IPS-NIHi11 (cell line): ENCODE measurements at places on chromosomes 7 and 10.
A peak's percentile ranks its signal among the peaks of the same experiment; 100 is the strongest.

GRCh38 chr10:7274293-7274692 is 136.5 kb downstream of the SFMBT2 start:
- DNase-seq, result no peak

DNA sequence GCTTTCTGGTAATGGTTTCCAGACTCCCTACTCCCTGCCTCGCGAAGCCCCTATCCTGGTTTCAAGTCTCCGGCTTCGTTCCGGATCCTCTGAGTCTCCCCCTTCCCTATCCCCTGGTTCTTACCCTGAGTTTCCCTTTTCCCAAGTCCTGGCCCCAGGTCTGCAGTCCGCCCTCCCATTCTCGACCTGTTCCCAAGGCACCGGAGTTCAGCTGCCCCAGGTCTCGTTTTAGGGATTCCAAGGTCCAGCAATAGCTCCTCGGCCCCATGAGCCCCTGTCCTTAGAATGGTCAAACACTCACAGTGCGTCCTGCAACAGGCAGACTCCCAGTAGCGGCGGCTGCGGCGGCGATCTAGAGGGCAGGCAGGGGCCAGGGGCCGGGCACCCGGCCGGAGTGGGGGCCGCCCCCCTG is 274 bp downstream of the PITX3 start:
- DNase-seq, result peak; percentile 42

GRCh38 chr7:80515298-80515697 is 3.4 kb upstream of the GNAT3 start:
- DNase-seq, result no peak

GRCh38 chr10:63836666-63837442 is 315.7 kb downstream of the REEP3 start:
- no peak for DNase-seq

DNA sequence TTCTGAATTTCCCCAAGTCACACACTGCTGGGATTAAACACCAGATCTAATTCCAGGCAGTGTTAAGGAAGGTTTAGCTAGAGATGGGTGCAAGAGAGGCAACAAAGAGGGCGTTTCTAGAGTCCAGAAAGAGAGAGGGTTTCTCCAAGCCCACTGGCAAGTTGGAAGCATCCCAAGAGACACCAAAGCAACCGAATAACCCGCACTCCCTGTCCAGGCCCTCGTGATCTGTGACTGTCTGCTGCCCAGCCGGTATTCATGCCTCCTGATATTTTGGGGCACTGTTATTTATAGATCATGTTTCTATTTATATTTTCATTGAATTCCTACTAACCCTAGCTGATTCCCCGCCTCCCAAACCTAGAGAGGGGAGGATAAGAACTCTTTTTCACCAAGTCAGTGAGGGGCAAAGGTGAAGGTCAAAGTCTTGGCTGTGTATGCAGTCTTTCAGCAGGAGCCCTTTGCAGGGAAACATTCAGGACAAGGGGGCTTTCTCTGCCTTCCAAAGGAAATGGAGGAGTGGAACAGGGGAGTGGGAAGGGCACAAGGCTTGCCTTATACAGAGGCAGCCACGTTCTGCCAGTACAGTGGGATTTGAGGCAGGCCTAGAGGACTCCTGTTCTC is 103.6 kb downstream of the SH3PXD2A start:
- DNase-seq, result no peak

- DNase-seq, result no peak
Observed at GRCh38 chr7:80287400-80288174, 153.0 kb downstream of the GNAI1 start.

DNA sequence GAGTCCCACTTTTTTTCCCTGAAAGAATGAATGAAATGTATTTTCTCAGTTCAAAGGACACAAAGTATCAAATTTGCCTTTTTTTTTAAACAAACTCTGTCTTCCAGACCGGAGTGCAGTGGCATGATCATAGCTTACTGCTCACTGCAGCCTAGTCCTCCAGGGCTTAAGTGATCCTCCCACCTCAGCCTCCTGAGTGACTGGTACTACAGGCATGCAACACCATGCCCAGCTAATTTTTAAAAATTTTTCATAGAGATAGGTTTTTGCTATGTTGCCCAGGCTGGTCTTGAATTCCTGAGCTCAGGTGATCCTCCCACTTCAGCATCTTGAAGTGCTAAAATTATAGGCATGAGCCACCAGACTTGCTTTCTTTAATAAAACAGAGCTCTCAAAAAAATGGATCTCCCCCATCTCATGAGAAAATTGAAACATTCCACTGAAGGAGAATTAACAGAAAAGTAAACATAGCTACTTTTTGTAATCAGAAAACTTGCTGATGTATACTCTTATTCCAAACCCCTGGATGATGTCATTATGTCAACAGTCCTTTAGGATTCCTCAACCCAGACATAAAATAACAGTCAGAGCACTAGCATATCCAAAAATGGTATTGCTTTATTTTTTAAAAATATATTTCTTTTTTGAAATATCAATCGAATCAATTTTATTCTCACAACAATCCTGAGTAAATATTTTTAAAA is 12.3 kb upstream of the TRDMT1 start:
- DNase-seq, result no peak

- DNase-seq, result no peak
Observed at GRCh38 chr10:52221923-52222322, 92.2 kb upstream of the DKK1 start.

DNA sequence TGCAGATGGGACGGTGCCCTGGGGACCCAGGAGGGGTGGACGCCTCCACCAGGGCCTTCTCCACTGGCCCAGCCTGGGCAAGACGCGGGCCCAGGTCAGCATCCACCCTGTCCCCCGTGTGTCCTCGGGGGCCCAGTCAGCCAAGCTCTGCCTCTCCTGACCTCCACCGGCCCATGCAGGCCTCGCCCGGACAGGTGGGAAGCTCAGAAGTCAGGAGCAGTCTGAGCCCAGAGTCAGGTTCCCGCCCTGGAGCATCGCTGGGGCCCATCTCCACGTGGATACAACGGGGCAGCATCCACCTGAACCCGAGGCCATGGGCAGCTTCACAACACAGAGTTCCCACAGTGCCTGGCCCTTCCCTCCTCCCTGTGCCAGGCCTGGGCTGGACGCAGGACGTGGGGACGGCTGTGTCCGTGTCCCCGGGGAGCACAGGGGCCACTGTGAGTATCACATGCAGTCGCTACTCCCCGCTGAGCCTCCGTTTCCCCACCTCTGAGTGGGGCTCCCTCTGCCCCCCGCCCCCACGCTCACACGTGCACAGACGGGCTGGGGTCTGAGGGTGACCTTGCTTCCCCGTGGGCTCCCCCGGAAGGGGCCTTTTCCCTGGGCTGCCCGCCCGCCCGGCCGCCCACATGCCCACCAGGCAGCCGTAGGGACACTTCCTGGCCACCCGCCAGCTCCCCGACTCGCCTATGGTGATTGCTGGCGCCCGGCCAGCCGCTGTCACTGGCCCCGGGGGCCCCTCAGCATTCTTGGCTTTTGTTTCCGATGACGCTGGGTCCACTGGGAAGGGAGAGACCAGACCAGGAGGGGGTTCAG is 64.3 kb downstream of the PDGFA start:
- DNase-seq, result no peak

GRCh38 chr7:68684996-68685395 is 913.3 kb upstream of the AUTS2 start:
- DNase-seq, result no peak

DNA sequence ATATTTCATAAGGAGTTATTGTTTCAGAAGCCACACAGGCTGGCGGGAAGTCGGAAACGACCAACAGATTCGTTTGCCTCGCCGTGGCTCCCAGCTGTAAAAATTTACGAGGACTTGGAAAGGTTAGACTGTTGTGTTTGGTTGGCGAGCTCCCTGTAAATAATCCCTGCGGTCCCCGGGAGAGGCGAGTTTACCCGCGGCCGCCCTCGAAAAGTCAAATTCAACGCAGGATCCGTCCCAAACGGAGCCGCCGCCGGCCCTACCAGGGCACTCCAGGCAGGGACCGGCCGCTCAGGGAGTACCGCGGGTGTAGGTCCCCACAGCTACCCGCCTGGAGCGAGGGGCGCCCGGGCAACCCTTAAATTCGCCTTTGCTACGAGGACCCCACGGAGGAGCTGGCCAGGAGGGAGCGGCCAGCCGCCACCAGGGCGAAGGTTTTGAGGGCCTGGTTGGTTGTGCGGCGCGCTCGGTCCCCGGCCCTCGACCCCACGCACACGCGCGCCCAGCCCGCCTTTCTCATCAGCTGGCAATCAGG is 726 bp upstream of the HOXA9 start:
- no peak for DNase-seq

DNA sequence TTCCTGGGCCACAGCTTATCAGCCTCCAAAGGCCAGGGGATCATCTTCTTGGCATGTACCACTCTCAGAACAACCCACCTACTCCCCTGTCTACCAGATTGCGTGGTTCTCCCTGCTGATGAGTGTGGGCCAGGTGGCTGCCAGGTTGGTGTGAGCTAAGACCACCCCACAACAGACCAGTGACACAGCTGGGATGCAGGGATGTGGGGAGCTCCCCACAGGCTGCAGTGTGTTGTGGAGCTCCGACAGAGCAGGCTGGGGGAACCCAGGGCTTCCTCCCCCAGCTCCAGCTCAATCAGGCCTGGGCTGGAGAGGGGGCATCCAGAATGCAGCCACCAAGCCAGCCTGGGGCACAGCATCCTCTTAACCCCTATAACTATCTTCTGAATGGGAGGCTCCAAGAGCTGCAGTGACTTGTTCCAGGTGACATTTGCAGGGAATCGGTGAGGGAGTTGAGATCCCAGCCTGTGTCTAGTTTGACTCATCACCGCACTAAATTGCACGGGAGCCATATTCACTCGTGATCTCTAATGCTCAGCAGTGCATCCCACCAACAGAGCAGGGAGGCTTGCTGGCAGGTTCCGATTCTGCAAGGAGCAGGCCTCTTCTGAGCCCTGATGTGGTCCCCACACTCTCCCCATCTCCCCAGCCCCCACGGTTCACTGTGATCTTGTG is 596 bp upstream of the GDF2 start:
- no peak for DNase-seq

DNA sequence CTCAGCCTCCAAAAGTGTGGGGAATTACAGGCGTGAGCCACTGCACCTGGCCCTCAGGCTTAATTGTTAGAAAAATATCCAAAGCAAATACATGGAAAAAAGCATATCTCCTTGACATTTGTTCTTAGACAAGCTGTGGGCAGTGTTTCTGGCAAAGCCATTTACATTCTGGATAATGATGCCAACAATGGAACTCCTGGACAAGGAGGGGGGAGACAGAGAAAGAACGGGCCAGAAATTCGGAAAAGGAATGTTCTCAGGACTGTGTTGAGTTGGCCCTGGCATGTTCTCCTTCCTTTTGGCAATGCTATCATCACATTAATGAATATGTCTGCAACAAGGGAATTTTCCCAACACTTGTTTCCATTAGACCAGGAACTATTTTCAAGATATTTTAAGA is 88.7 kb downstream of the UBE2H start:
- DNase-seq, result no peak

DNA sequence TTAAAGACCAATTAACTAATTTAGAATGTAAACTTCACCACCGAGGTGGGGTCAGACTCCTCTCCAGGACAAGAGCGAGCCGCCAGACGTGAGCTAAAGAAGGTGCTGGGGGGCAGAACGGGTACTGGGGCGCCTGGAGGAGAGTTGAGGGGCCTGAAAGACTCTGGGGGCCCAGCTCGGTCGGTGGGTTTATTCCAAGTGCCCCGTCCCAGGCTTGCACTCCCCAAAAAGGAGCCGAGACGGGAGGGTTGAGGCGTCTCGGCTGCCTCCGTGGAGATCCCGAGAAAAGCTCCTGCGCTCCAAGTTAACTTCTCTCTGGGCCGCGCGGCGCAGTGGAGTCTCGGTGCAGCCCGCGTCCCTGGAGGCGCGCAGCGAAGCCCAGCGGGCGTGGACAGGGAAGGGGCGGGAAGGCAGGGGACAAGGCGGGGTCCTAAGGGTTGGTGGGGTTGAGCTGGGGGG is 553.3 kb downstream of the TFEC start:
- peak; percentile 21 for DNase-seq

GRCh38 chr10:121845044-121845784 is 82.6 kb downstream of the ATE1 start:
- DNase-seq, result no peak

GRCh38 chr7:44277851-44278250 is 47.5 kb downstream of the CAMK2B start:
- DNase-seq, result no peak

DNA sequence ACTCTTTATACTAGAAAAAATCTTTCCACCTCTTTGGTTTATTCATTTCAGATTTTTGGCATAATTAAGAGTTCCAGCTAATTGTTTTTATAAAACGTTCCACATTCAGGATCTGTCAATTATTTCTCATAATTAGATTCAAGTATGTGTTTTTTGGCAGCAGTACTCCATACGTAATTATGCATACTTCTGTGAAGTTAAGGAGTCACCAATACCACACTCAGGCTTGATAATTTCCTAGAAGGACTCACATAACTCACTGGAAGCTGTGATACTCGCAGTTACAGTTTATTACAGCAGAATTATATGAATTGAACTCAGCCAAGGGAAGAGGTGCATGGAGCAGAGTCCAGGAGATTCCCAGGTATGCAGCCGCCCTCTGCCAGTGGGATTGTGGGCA is 290.5 kb upstream of the AKR1E2 start:
- no peak for DNase-seq

GRCh38 chr7:82705517-82706260 is 262.1 kb upstream of the CACNA2D1 start:
- DNase-seq, result no peak

DNA sequence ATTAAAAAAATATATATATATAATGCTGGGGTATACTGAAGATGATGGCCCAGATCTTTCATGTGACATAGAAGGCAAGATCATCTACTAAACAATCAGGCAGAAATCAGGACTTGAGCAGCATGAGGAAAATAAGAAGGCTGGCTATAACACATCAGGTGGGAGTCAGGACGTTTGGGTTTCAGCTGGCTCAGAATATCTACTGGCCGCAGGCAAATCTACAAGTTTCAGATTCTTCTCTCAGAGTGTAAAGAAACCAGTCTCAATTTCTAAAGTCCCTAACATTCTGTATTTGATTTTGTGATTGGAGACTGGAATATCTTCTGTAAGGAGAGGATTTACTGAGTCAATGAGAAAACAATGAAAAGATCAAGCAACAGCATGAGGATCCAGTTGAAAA is 37.7 kb upstream of the FAM3C start:
- no peak for DNase-seq

GRCh38 chr10:47451273-47451997 is 32.5 kb downstream of the ANXA8 start:
- DNase-seq, result no peak

DNA sequence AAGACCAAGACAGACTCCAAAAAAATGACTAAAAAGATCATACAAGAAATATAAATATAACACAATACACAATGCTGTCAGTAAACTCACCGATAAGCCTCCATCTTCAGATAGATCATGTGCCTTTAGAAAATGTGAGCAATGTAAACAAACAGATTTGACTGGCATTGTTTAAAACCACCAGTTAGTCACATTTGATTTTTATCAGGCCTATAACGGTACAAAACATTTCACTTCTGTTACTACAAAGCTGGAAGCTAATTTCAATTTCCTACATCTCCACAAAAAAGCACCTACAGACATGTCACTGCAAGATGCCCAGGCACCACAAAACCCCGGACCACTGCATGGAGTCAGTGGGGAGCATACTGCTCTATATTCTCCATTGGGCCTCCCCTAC is 18.9 kb downstream of the SGMS1 start:
- DNase-seq, result no peak
